ENCODE measurements at places on chromosomes 11 and 22. TPM values are rescaled to one million over a fixed set of nuclear protein-coding genes. Genes with fewer than 3 reads are reported as not detected.

The DRICH1 gene
- total RNA-seq = 0.35 TPM

The TMEM151A gene
- total RNA-seq = 0.10 TPM

The RASSF10 gene
- 2.6 TPM for total RNA-seq

The TIGD3 gene
- not detected for total RNA-seq

The FXYD6 gene
- total RNA-seq = 0.20 TPM

The SPTBN2 gene
- total RNA-seq = 88.6 TPM

The PTGDR2 gene
- total RNA-seq = not detected

GRCh38 chr22:23763579-23763945, 772 bp downstream of the C22orf15 start:
- DNase-seq = no peak

DNA sequence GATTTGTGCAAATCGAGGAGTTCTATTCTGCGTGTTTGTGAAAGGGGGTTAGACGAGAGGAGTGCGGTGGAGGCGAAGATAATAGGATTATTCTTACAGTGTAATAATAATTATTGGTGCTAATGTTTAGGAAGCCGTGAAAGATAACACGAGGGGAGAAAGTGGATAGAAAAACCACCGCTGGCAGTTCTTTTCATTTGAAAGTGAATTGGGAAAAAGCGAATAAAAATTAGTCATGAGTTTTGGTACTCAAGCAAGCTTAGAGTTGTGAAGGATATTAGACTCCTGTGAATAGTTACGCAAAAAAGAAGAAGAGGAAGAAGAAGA, 575 bp downstream of the SLC6A5 start:
- no peak for DNase-seq

DNA sequence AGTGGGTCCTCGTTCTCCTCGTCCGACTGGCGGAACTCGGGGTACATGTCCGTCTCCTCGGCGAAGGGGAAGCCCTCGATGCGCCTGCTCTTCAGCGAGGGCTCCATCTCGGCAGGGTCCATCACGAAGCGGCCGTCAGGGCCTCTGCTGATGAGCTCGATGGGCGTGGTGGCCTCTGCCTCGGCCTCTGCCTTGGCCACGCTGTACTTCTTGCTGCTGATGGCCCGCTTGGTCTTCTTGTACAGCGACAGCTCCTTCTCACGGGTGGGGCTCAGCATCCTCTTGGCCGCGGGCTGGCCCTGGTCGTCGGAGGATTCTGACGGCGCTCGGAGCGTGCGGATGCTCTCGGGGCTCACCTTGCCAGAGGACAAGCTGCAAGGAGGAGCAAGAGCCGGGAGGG, 35.7 kb downstream of the IGSF9B start:
- no peak for DNase-seq

- no peak for DNase-seq
Measured at GRCh38 chr11:42595876-42596275, 715.9 kb upstream of the API5 start.

DNA sequence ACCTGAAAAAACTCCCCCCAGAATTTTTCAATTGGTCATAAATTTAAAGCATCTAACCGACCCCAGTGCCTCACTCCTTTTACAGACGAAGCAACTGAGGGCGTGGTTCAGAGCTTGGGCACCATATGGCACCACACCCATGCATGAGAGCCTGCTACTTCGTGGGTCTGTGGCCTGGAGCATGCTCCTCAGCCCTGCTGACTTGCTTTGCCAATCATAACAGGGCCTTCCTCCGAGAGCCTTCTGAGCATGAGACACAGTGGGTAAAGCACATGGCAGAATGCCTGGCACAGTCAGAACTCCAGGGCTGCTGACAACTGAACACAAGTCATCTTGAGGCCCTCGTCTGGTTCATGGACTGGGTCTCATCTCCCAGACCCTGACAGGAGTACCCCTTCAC, 33.3 kb downstream of the HIRA start:
- no peak for DNase-seq

DNA sequence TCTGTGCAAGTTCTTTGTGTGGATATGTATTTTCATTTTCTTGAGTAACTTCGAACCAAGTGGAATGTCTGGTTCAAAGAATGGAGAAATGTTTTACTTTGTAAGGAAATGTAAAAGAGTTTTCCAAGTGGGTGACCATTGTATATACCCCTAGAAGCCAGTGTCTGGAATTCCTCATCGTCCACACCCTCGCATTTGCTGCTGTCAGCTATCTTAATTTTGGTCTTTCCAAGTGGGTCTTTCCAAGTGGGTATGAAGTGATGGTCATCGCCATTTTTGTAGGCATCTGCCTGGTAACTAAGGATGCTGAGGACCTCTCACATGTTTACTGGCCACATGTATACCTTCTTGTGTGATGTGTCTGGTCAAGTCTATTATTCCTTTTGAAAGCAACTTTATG, 547.5 kb downstream of the TBC1D22A start:
- DNase-seq = no peak
